ENCODE measurements at places on chromosomes 5 and 9. TPM values are rescaled to one million over a fixed set of nuclear protein-coding genes. Genes with fewer than 3 reads are reported as not detected.

GRCh38 chr9:27367921-27368315 is 71.0 kb upstream of the EQTN start:
- no peak for DNase-seq

DNA sequence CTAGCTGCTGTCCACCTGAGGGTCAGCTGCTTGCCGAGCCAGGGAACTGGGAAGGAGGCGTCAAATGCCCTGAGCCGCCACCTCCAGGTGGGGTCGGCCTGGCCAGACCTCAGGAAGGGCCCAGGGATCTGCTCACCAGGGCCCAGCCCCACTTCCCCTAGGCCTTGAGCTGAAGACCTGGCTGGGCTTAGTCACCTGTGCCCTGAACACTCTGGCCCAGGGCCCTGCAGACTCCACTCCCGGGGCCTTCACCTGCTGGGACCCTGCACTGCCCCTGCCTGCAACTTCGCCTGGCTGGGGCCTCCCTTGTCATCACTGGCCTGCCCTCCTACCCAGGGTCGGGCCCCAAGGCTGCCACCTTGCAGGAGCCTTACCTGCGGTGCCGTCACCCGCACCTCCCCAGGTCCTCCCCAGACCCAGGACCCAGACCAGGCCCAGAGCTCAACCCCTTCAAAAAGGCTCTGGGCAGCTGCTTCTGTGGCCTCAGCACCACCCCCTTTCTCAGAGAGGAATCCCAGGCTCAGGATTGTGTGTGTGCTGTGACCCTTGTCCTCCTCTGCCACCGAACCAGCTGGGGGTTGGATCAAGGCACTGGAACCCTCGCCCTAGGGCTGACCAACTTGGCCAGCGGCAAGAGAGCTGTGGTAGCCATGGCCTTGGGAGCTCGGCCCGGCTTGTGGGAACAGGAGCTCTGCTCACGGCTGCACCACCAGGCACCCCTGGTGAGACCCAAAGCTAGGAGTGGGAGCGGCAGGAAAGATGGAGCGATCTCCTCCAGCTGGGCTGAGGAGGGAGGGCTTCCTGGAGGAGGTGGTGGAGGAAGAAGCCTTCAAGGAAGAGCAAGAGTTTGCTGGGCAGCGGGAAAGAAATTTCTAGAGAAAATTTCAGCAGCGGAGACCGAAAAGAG is 1.2 kb upstream of the NELFB start:
- DNase-seq, result no peak

DNA sequence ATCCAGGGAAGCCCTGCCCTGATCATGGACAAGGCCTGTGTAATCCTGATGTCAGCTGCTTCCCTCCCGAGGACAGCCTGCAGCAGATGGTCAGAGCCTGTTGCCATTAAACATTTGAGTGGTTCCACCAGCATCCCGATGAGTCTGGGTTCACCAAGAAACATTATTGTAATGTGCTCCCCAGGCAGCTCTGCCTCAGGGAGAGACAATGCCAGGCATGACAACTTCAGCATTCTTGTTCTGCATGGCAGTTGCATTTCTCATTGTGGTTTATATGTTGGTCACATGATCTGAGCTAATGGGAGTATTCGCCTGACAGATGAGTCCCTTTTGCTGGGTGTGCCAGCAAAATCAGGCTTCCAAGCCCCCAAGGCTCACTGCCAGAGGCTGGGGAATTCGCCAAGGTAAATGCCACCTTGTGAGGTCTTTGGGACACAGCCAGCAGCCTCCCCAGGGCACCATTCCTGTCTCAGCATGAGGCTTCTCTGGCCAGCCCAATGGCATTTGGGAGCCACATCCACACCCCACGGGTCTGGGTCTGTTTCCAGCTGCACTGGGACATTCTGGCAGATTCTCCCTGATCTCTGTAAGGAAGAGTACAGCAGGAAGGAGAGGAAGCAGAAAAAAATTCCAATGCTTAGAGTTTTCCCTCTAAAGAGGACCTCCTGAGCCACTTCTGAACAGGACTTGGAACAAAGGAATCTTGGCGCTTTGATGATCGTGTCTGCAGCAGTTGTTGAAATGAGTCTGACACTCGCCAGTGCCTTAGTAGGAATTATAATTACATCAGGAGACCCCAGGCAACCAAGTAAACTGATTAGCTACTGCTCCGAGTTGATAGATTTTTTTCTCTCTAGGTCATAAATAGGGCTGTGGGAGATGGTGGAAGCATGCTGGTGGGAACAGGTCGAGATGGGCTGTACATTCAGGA is 18.7 kb downstream of the KCNIP1 start:
- no peak for DNase-seq

GRCh38 chr5:106241409-106241808 is 1429.3 kb downstream of the EFNA5 start:
- no peak for DNase-seq

GRCh38 chr5:92927291-92927778 is 653.7 kb downstream of the NR2F1-AS1 start:
- no peak for DNase-seq

- no peak for DNase-seq
Measured at GRCh38 chr5:176497852-176498251, 39.4 kb downstream of the RNF44 start.

- no peak for DNase-seq
Measured at GRCh38 chr5:157708866-157709265, 22.4 kb upstream of the THG1L start.

DNA sequence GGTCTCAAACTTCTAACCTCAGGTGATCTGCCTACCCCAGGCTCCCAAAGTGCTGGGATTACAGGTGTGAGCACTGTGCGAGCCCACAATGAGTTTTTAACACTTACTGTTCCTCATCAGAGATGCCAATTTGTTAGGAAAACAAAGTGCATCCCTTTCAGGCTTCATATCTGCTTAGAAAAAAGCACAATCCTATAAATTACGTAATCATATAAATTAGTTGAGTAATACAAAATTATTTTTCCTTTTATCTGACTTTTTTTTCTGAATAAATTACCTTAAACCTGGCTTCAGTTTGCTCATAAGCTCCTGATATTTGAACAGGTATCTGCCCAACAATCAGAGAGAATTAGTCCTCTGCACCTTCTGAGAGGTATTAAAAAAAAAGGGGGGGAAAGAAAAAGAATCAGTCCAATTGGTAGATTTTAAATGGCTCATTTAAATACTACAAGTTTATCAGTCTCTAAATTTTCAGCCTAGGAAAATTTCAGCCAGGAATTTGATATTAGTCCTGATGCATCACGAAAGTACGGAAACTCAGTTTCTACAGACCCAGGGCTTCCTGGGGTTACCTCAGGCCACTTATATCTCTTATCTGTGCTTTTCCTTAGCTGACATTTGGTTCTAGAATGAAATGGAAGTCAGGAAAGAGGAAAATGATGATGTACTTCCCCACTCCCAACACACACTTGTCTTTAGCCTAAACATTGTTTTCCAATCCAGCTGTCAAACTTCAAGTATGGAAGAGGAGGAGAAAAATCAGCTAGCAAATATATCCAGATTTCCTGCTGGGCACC is 26.8 kb downstream of the ITGA1 start:
- no peak for DNase-seq

Gene RANBP3L
- not detected for total RNA-seq

- no peak for DNase-seq
Measured at GRCh38 chr9:7313389-7313788, 486.2 kb downstream of the DMAC1 start.

Gene CLTA
- total RNA-seq, result 177 TPM

- no peak for DNase-seq
Measured at GRCh38 chr9:20781092-20781491, 97.0 kb downstream of the FOCAD start.

Gene SOWAHA
- not detected for total RNA-seq

- no peak for DNase-seq
Measured at GRCh38 chr9:133869674-133870405, 122.3 kb downstream of the VAV2 start.

DNA sequence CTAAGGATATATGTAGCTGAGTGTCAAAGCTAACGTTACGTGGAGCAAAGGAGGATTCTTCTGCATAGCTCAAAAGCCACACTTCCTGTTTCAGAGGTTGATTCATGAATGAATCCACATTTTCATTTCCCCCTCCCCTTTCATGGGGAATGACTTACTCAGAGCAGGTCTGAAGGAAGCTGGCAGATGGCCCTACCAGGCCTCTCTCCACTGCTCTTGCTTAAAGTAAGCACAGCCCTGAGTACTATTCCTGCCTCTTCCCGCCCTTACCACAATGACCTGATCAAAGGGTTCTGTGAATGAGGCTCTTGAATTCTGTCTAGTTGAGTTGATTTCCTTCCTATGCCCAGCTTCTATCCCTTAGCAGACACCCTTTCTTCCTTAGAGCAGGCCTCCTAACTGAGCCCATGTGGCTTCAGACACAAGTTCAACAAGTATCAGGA is 6.3 kb downstream of the IGIP start:
- peak; percentile 38 for DNase-seq

Gene CAAP1
- total RNA-seq, result 18.1 TPM

DNA sequence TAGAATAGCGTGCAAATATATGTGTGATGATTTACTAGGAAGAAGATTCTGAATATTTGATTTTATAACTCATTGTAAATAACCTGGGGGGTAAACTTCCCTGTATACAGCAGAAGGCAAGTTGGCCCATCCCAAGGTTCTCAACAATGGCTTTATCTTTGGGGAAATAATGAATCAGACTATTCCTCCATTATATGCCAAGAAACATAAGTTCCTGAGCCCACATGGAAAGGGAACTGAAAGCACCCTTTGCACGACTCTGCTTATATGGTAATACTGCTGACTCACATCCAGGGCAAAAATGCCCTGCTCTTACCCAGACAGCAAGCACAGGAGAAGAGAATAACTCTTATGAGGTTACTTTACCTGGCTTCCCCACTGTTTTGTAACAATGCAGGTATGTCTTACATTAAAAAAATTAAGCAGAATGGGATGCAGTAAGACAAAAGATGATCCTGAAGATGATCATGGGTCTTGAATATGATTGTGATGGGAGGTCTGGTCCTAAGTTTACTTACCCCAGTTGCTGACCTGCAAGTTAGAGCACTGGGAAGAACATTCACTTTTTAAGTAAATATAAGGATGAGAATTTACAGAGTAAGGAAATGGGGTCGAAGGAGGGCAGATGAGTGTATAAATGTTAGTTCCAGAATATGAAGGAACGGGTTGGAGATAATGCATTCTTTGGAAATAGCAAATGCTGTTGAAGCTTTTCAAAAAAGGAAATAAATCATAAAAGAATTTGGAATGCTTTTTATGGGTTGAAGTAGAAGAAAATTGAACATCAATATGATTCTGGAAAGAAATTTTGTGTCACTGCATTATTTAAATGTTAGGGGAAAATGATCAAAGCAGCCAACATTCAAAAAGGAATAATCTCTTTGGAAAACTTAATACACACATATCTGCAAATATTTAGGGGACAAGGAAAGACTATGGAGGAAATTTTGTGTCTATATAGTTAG is 428.4 kb upstream of the MPDZ start:
- no peak for DNase-seq

DNA sequence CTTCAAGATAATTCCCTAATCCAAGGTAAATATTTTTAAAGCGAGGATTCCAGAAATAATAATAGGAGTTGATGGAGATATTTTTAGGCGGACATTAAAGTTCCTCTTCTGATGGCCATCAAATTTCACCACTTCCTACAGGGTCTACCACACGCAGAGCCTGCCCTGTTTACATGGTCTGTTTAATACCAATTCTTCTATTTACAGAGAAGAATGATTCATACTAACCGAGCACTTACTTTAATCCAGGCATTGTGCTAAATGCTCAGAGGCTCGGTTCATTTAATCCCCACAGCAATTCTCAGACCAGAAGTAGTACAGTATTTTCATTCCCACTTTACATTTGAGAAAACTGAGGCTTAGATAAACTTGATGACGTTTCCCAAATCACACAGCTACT is 3.0 kb upstream of the ITGA1 start:
- no peak for DNase-seq

DNA sequence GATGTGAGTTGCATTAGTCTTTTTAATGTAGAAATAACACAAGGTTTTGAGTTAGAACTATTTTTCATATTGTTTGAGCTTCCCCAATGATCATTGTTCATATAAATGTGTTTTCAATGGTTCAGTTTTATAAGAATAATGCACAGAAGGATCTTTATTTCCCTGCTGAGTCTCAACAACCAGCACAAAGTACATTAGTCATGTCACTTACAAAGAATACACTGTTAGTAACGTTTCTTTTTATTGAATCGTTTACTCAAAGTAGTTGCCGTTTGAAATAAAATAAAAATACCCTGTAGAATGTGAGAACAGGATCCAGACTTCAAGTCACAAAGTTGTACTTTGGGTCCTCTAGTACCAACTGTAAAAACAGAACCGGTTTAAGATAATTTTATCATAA is 41.5 kb downstream of the ERCC8 start:
- DNase-seq, result no peak

DNA sequence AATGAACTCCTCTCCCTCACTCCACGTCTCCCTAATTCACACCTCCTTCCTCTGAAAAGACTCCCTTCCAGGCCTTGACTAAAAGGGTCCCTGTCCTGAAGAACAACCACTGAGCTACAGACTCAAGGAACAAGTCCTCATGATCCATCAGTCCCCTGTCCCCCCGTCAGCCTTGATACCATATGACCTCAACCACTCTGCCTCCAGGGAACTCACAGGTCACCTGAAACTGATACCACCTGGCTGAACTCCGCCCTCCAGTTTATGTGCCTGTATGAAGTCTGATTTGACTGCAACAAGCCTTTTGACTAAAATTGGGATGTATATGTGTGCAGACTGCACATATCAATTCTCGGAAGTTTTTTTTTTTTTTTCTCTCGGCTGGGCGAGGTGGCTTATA is 88.7 kb downstream of the UGCG start:
- no peak for DNase-seq

GRCh38 chr9:125074976-125075375 is 68.4 kb downstream of the SCAI start:
- no peak for DNase-seq

Gene NRG2
- total RNA-seq, result not detected

Gene HAND1
- total RNA-seq, result not detected

DNA sequence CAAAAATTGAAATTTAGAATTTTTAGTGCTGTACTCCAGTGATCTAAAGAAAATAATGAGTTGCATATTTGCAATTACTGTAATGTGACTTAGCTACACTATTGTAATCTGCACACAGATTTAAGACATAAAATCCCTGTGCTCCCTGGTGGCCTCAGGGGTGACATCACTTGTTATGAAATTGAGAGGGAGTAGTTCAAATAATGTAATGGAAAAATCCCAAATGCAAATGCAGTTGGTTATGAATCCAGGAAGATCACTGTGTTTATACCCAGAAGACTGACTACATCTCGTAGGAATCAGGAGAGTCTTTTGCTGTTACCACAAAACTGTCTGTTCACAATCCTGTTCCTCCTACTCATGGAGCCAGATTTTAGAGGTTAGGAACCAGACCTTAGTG is 178.7 kb upstream of the FBXL17 start:
- no peak for DNase-seq
